ENCODE measurements at places on chromosomes 4 and X.

GRCh38 chrX:137058339-137059127, 24.7 kb upstream of the GPR101 start:
- no peak for DNase-seq

GRCh38 chr4:26753617-26754016, 107.0 kb upstream of the STIM2 start:
- no peak for DNase-seq

GRCh38 chr4:159416073-159416472, 313.2 kb downstream of the RAPGEF2 start:
- no peak for DNase-seq

- DNase-seq: no peak
Observed at GRCh38 chr4:1784789-1785591, 8.1 kb upstream of the FGFR3 start.

- no peak for DNase-seq
Observed at GRCh38 chr4:605702-606425, 19.5 kb upstream of the PDE6B start.

- no peak for DNase-seq
Observed at GRCh38 chrX:37754516-37754915, 25.3 kb upstream of the CYBB start.

DNA sequence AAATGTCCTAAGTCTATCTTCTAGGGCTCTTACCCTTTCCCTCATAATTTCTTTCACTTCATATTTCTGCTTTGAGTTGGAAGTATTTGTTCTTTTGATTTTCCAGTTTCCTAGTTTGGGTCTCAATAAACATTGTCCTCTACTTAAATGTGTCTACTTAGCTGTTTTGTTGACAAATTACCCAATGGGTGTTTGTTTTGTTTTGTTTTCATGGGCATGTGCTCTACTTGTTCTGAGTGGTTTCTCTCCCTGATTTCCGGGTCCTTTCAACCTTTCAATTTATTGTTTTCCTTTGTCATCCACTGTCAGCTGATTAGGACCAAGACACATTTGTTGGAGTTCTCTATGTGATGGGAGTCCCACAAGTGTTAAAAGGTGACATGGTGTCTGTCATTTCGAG, 1181.4 kb downstream of the RPA4 start:
- no peak for DNase-seq

- DNase-seq: no peak
Observed at GRCh38 chr4:48467891-48468290, 15.3 kb upstream of the SLC10A4 start.

- no peak for DNase-seq
Observed at GRCh38 chr4:152708361-152708760, 28.6 kb upstream of the TMEM154 start.

DNA sequence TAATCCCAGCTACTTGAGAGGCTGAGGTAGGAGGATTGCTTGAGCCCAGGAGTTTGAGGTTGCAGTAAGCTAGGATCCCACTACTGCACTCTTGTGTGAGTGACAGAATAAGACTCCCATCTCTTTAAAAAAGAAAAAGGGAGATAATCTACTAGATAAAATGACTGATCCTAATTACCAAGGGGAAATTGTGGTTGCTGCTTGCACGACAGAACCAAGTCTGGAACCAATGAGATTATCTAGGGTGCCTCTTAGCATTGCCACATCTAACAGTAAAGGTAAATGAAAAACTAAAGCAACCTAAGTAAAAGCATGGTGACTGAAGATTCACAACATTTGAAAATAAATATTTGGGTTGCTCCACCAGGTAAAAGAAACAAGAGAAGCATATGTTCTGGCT, 185.1 kb downstream of the PDHA2 start:
- no peak for DNase-seq

DNA sequence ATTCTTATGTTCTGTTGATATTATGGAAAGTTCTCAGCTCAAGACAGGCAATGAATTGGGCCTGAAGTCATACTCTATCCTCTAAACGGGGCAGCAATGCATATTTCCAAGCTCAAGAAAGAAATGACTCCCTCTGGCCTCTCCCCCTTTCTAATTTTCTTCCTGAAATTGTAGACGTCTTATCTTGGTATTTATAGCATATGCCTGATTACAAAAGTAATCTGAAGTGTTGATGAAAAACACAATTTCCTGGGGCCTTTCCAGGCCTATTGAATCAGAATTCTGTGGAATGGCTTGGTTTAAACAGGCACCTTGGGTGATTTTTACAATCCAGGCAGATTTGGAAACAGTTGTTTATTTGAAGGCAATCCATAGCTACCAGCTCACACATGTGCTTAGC, 21.4 kb upstream of the PGRMC2 start:
- DNase-seq: no peak

- DNase-seq: no peak
Observed at GRCh38 chr4:156388826-156389225, 435.2 kb upstream of the CTSO start.

- DNase-seq: no peak
Observed at GRCh38 chr4:561426-561825, 14.7 kb downstream of the TMEM271 start.

- no peak for DNase-seq
Observed at GRCh38 chr4:139247700-139248238, 32.3 kb downstream of the MGARP start.

DNA sequence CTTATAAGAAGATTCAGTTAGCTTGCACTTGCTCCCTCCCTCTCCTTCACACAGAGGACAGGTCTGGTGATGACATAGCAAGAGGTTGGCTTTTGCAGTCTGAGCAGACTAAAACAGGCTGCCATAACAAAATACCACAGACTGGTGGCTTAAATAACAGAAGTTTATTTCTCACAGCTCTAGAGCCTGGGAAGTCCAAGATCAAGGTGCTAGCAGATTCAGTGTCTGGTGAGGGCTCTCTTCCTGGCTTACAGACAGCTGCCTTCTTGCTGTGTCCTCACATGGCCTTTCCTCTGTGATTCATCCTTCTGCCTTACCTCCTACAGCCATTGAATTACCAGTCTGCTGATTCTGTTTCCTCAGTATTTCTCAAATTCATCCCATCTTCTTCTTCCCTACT, 13.1 kb downstream of the RP2 start:
- DNase-seq: no peak

GRCh38 chr4:40555176-40555900, 74.3 kb downstream of the RBM47 start:
- DNase-seq: no peak

GRCh38 chrX:129654652-129655546, at the start of gene APLN:
APLN (minus strand) TSS chrX:129654956; CDS start chrX:129654630, 326 bp downstream.
- DNase-seq: no peak

GRCh38 chrX:126551306-126551705, 1.3 kb downstream of the DCAF12L1 start:
- DNase-seq: no peak

DNA sequence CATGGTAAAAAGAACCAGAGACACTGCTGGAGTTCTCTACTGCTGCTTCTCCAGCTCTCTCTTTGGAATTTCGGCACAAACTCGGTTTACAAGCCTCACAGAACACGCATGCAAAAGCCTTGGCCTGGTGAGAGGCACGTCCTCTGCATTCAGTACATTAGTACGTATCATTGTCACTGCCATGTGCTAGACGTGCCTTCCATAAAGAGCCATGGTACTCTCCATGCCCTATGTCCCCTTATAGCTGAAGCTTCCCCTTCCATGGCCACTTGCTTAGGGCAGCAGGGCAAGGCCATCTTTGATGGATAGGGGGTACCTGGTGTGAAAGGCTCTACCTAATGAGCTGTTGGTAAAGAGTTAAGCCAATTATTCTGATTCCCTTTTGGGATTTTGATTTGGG, 35.0 kb downstream of the DIPK2B start:
- DNase-seq: no peak

DNA sequence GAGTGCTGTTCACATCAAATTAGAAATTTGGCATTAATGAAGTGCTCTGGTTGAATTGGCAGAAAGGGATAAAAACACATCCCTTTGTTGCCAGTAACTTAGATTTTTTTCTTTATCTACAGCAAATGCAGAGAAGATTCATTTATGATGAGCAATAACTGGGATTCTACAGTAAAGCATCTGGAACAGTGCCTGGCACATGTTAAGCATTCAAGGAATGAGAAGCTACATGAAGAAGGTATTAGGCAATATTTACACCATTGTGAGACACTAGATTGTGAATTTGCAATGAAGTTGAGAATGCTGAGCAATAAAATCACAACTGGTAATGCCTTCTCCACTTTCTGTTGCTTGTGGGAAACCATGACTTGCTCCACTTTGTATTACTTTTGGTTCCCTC, 33.5 kb downstream of the PCDH19 start:
- no peak for DNase-seq

- no peak for DNase-seq
Observed at GRCh38 chrX:19544693-19545305, 29.5 kb upstream of the MAP3K15 start.

DNA sequence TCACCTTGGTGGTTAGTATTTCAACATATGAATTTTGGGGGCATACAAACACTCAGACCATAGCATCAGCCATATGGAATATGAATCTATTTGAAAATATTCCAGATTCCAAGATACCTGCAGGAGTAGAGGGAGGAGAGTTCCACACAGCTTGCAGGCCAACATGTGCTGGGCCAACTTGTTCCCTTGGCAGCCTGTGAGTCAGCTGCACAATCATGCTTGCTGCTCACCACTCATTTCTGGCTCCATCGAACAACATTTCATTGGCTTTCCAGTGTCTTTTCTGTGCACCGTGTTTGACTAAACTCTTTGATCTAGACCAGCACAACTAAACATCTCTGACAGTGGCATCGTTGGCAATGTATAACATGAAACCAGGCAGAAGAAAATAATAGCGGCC, 282.5 kb upstream of the RASGEF1B start:
- no peak for DNase-seq

DNA sequence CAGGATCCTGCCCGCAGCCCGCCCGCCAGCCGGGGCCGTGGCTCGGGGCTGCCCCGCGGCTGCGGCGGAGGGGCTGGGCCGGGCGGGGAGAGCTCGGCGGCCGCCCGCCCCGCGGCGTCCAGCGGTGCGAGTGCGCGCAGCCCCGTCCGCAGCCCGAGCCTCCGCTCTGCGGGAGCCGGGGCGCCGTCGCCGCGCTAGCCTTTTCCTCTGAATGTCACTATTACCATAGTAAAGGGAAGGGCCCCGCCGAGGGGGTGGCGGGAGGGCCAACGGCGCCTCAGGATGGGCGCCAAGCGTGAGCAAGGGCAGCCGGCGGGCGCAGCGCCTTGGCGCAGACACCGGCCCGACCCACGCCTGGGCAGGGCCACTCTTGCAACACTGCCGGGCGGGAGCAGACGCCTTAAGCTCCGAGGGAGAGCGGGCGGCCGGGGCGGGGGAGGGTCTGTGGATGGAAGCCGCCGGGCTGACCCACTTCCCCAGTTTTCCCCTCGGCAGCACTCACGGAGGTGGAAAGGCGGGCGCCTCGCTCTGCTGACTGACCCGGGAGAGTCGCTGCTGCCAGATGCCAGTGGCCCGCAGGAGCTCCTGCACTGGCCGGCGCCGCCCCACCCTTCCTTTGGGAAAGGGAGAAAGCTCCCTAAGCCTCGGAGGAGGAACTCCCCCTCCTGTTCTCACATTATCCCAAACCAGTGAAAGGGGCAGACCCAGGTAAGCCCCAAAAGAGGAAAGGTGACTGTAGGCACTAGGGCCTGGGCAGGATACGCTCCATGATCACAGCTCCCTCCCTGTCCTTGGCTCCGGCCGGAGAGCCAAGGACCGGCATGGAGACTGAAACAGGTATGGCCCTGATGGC, 329.4 kb downstream of the HNRNPD start:
- no peak for DNase-seq

DNA sequence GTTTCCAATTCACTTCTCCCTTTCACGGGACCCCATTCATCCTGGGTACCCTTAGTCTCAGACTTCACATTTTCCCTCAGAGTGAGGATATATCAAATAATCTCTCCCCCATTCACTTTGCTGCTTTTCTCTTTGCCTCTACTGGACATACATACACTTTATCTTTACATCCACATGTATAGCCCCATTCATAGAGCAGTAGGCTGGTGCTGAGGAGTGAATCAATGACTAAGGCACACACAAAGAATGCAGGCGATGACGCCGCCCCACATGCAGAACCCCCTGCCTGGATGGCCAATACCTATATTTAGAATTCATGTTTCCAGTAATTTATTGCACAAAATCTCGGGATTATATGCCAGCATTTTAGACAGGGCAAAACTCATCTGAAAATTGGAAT, 554.3 kb upstream of the TENM3 start:
- no peak for DNase-seq

GRCh38 chr4:108555701-108556100, 64.7 kb upstream of the RPL34 start:
- DNase-seq: no peak

- no peak for DNase-seq
Observed at GRCh38 chr4:124997124-124997523, 284.6 kb upstream of the ANKRD50 start.

DNA sequence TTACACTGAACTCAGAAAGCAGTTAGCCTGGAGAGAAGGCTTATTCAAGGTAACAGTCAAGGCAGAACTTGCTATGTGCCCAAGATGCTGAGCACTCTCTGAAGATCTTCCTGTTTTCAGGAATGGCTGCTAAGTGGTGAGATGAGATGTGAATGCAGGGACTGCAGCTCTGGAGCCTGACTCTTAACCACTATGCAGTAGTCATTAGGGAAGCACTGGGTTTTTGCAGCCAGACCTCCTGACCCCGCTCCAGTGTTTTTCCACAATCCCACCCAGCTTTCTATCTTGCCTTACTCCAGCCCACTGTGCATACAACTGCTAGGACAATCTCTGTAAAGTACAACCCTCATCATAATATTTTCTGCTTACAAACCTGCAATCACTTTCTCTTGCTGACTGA, 95.2 kb upstream of the LNX1 start:
- DNase-seq: no peak

DNA sequence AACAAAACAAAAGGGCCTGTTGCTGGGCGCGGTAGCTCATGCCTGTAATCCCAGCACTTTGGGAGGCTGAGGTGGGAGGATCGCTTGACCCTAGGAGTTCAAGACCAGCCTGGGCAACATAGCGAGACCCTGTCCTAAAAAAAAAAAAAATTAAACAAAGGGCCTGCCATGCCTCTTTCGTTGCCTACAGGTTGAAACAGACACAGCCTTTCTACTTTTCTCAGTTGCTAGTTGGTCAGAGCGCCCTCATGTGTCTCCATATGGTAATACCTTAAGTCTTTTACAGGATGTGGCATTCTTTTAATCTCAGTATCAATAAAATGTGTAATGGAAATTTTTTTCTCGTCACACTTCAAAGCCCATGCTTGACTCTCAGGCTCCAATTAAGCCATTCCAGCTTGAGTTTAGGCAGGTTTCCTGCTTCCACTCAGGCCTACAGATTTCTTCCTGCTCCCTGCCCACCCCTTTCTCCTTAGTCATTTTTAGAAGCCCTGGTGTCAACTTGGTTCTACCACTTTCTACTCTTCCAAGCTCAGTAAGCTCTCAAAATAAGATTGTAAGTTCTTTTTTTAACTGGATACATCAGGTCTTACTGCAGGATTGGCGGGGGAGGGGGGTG, 4.6 kb upstream of the SOWAHD start:
- no peak for DNase-seq

GRCh38 chr4:177239477-177239876, 70.2 kb upstream of the NEIL3 start:
- DNase-seq: no peak

DNA sequence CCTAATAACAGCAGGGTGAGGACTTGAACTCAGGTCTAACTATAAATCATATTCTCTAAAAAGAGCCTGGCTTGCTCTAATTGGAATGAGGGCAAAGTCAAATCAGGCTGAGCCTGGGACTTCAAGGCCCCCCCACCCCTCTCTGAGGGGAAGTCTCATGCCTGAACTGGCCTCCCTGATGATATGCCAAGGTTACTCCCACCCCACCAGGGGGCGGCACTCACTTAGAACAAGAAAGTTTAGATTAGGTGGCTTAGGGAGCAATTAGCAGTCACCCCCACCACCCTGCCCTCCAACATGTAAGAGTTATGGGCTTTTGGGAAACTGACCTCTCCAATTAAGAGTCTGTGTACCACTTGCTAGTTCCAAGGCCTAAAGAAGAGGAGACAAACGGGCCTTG, 2.7 kb downstream of the FOXO4 start:
- DNase-seq: peak; percentile 64

All from stimulated activated CD4-positive, alpha-beta T cell treated with anti-CD3 and anti-CD28 coated beads, TNF-alpha, amount 100 ng/mL, for 4 hours (primary cell).